Skin of body (tissue), 3 donors: ENCODE measurements at places on chromosomes 2 and 18.

DNA sequence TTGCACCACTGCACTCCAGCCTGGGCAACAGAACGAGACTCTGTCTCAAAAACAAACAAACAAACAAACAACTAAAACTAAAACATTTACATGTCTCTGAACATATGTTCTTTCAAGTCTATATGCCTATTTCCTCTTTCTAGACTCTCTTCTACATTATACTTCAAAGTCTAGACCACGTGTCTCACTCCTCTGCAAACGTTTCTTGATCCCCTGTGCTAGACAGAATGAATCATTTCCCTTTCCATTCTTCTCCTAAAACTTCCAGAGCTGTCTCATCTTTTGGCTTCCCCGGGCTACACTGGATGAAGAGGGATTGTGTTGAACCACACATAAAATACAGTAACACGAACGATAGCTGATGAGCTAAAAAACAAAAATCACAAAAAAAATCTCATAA, 67.1 kb downstream of the BAZ2B start:
- DNase-seq, result no peak

DNA sequence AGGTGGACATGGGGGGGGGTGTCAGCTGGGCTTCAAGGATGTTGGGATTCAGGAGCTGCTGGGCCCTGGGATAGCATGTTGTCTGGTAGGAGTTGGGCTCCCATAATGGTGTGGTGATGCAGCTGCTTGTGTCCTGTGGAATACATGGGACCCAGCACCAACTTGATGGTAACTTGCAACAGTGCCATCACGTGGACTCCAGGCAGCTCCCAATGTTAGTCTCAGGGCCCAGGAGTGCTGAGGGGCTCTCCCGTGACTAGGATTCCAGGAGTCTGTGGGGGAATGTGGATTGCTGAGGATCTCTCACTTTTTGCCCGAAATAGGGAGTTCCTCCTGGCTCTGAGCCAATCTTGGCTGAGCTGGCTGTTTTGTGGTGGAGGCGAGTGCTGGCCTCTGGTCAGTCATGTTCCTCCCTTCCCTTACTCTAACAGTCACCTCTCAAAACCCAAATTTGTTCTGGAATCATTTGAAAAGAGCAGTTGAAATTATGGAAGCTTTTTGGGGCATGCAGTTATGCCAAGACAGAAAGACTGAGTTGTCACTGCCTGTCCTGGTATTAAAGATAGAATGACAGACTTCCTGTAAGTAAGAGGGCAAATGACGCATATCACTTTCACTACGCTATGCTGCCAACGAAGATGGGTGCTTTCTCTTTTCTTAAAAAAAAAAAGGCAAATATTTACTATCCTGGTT, 607.1 kb downstream of the ADCYAP1 start:
- DNase-seq, result no peak

DNA sequence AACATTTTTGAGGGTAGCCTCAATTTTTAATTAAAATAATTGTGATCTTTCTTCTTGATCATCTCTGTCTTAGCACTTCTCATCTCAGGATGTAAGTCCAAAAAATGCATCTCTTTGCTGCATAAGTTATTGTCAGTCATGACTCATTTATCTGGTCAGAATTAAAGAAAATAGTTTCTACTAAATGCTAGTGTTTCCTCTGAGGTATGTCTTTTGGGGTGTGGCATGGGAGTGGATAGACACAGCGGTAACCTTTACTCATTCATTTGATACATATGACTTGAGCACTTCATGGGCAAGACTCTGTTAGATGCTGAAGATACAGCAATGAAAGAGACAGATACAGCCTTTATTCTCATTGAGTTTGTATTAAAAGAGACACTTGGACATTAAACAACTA, 284.7 kb downstream of the IRS1 start:
- no peak for DNase-seq

DNA sequence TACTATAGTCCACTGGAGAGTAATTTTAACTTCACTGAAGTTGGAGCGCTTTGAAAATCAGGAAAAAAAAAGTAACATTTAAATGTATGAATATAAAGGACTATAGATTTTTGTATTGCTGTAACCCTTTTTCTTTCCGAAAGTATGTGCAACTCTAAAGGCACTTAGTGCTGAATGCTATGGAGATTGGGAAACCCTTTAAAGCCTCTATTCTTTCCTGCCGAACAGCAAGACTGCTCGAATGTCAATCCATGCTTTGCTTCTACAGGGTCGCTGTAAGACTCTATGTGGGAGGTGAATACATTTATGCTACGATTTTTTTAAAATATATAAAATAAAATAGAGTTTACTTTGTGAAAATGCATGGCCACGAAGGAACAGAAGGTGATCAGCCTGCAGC, 825 bp downstream of the GRB14 start:
- DNase-seq, result no peak

GRCh38 chr18:27863780-27864430, 313.0 kb downstream of the CDH2 start:
- DNase-seq, result no peak

DNA sequence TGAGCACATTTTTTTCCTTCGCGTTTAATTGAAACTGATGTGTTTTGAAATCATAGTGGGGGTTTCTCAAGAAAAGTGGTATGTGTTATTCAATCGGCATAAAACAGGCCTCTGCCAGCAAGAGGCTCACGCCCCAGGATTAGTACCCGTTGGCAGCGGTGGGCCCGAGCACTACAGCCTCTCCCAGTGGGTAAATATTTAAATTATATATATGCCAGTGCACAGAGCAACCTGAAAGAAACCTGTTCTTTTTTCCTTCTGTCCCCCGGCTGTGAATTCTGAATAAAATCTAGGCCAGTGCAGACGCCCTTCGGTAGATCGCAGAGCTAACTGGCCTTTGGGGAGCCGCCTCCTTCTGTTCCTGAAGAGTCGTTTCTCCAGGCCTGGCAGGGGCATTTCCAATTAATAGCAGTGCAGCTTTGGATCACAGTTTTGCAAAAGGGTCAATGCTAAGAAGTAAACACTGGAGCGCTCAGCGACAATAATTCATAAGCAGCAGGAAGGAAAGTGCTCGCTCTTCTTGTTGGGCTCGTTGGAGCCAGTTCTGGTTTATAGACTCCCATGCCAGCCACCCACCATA, 202.8 kb upstream of the SALL3 start:
- no peak for DNase-seq

- DNase-seq, result no peak
These were observed 188.3 kb upstream of the SLC39A10 start for GRCh38 chr2:195468771-195469170.

DNA sequence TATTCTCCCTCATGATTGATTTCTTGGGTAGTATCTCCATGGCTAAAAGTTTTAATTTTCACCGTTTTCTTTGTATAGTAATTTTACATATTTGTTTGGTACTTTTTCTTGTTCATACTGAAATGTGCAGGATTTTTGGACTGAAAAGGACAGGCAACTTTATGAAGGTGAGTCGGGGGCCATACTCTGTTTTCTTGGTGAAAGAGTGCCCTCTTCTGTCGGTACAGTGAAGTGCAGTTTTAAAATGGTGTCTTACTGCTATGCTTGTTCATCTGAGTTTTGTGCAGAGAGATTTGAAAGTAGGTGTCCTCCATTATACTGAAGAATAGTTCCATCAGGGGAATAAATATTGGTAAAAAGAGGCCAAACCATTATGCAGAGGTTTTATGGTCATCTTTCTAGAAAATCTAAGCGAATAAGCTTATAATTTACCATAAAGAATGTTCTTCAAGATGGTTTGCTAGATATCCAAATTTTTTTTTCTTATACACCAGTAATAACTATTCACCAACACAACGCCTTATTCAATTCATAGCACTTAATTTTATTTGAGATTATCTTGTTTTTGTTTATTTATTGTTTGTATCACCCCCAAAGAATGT, 8.7 kb upstream of the SERPINB13 start:
- peak; percentile 7 for DNase-seq

- no peak for DNase-seq
These were observed 40.7 kb downstream of the PCBP1 start for GRCh38 chr2:70128005-70128404.

- peak; percentile 96 for DNase-seq
These were observed 26.0 kb upstream of the SP3 start for GRCh38 chr2:173990970-173991819.

DNA sequence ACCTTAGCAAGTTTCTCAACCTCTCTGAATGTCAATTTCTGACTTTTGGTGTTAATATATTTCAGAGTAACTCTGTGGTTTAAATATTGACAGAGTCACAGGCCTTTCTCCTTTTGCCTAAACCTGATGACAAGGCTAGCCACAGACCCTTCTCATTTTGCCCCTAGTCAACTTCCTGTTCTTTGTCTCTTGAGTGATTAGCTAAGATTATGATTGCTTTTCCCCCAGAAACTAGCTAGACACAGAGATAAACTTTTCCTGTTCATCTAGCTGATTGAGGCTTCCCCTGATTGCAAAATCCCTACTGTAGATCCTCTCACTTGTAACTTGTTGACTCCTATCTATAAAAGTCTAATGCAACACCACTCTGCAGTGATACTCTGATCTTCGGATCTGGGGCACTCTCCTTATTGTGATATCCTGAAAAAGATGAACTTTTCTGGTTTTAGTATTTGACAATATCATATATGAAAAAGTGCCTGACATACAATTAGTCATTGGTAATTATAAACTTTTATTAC, 241.4 kb downstream of the ZNF385B start:
- DNase-seq, result no peak

DNA sequence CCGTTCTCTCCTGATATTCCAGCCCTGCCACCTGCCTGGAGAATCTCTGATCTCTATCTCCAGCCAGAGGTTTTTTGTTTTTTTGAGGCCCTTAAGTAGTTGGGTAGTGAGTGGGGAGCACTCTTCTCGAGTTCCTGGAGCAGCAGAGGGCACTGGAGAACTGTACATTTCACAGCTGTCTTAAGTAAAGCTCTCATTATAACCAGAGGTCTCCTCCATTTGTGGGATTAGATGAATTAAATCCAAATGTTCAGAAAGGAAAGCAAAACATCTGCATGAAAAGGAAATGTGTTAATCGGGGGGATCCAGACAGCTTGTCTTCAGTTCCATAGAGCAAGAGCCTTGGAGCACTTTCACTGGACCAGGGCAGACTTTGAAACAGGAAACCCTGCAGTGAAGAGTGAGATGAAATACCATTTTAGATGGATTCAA, 32.8 kb downstream of the AOX1 start:
- peak; percentile 89 for DNase-seq

GRCh38 chr18:31684279-31685096, at the start of gene B4GALT6:
B4GALT6 (minus strand) TSS chr18:31684581; CDS start chr18:31684426, 155 bp downstream.
- DNase-seq, result peak; percentile 42

GRCh38 chr2:39679805-39680204, 14.1 kb downstream of the TMEM178A start:
- DNase-seq, result no peak

- no peak for DNase-seq
These were observed 48.1 kb downstream of the DGKD start for GRCh38 chr2:233402346-233402745.

DNA sequence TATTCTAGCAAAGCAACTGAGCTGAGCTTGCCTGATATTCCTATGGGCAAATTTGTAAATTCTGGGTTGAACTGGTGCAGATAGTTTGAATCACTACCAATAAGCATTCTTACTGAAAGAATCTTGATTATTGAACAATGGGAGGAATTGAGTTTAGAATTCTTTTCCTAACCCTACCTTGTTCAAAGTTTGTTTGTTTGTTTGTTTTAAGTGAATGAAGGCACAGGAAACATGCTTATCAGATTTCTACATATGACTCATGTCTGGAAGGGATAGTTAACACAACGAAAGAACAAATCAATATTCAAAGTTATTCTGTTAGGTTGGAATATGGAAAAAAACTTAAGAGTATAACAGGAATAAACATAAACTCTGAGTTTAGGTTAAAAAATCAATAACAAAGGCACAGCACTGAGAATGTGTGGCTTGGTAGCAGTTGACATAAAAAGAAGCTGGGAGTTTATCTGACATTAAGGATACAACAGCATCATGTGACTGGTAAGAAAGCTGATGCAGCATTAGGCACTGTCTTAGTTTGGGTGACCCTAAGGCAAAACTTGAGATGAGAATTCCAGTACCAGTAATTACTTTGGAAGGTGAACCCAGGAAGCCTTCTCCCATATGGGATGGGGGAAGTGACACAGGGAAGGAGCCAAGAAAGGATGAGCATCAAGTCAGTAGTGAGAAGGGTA, 20.9 kb downstream of the BOD1L2 start:
- DNase-seq, result no peak

- DNase-seq, result no peak
These were observed 133.4 kb downstream of the NDUFA10 start for GRCh38 chr2:239891698-239892097.

DNA sequence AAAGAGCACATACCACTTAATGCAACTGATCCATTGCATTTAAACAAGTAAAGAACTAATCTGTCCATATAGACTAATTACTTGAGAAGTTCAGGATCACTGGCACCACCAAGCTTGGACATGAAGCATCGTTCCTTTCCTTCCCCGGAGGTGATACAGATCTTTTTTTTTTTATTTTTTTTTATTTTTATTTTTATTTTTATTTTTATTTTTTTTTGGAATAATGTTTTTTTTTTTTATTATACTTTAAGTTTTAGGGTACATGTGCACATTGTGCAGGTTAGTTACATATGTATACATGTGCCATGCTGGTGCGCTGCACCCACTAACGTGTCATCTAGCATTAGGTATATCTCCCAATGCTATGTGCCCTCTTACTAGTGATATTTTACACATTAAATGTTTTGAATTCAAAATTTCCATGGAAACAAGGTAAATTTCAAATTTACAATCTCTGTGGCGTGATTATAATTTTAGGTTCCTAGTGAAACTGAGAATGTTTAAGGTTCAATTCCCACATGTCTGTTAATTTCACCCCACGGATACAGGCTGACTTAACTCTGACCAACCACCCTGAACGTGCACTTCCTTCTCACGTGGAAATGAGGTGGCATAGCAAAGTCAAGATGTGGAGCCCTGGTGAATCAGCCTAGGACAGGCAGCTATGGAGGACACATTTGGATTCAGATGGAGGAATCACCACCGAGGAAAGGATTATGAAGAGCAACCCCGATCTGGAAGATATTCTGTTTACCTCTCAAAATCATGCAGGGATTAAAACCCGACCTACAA, 101.6 kb upstream of the THOC1 start:
- DNase-seq, result no peak

DNA sequence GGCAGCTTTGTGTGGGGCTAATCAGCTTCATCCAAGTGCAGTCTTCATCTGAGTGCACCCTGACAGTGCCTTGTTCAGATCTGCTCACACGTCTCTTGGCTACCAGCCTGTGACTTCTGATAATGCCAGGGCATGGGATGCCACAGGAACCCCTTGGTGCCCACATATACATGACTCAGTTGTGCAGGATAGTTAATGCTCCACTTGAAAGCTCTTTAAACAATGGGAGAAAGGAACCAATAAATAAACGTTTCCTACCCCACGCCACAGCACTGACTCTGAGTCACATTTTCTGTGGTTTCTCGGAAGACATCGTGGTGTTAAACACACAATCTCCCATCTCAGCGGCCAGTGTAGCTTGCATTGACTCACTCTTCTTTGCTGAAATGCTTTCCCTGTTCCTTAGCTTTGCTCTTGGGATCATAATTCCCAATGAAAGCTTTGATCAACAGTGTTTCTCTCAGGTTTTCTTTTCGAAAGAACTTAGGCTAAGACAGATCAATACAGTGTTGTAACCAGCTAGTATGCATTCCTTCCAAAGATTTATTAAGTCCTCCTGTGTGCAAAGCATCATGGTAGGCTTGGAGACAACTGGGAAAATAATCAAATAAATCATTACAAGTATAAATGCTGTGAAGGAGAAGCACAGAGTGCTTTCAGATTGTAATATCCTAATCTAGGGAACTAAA, 142.0 kb downstream of the COPS8 start:
- no peak for DNase-seq

- DNase-seq, result no peak
These were observed 38.1 kb upstream of the SOCS6 start for GRCh38 chr18:70250781-70251180.

GRCh38 chr2:46857871-46858701, 57.5 kb downstream of the MCFD2 start:
- no peak for DNase-seq

- no peak for DNase-seq
These were observed 265.5 kb upstream of the NCKAP5 start for GRCh38 chr2:133833746-133834145.
